ENCODE measurements at places on chromosomes 5 and 9.

DNA sequence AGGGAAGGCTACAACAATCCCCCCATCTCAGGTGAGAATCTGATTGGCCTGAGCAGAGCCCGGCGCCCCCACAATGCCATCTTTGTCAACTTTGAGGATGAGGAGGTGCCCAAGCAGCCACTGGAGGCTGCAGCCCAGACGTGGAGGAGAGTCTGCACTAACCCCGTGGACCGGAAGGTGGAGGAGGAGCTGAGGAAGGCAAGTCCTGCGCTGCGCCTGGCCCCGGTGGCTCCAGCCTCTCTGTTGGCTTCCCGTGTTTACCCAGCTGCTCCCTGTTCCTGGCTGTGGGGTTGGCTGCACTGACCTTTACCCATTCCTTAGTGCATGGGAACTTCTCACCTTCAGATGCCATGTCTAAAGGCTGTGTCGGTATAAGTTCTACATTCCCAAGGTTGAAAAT lies 11.0 kb upstream of the CEL start:
- no peak for DNase-seq

- no peak for DNase-seq
Observed at GRCh38 chr9:129850821-129851550, 15.7 kb downstream of the USP20 start.

GRCh38 chr5:1027631-1028441 lies 19.2 kb downstream of the NKD2 start:
- DNase-seq: no peak

- DNase-seq: no peak
Observed at GRCh38 chr9:131732061-131732526, 7.8 kb downstream of the RAPGEF1 start.

- no peak for DNase-seq
Observed at GRCh38 chr9:128714586-128715435, 9.1 kb downstream of the ZDHHC12 start.

DNA sequence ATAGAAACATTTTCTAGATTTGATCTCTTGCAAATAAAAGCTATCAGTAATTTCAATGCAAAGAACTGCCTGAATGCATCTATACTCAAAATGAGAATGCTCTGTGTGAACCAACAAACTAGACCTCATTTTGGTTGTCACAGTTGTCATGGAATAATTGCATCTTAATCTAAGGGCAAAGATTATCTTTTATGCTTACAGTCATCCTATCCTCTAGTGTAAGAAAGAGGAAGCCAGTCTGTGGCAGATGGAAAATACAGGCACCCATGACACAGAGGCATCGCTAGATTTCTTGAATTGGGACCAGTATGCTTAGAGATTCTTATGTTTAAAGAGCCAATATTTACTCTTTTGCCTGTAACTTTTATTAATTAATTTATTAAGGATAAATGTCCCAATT lies 95.0 kb downstream of the MACIR start:
- no peak for DNase-seq

- DNase-seq: no peak
Observed at GRCh38 chr5:114360357-114360756, 1.5 kb upstream of the KCNN2 start.

GRCh38 chr5:53099546-53099945 lies 10.0 kb downstream of the MOCS2 start:
- no peak for DNase-seq

GRCh38 chr5:130964231-130965202 lies 200.5 kb downstream of the HINT1 start:
- no peak for DNase-seq

Data from stimulated activated CD8-positive, alpha-beta memory T cell treated with anti-CD3 and anti-CD28 coated beads, Interleukin-7, amount 100 ng/mL, for 24 hours (primary cell).